ENCODE measurements at places on chromosomes 2 and 18.
A peak's percentile ranks its signal among the peaks of the same experiment; 100 is the strongest.

GRCh38 chr2:38788306-38788705, 10.3 kb downstream of the GEMIN6 start:
- no peak for DNase-seq

- DNase-seq = no peak
These were observed 5.2 kb downstream of the FHOD3 start for GRCh38 chr18:36302676-36303075.

DNA sequence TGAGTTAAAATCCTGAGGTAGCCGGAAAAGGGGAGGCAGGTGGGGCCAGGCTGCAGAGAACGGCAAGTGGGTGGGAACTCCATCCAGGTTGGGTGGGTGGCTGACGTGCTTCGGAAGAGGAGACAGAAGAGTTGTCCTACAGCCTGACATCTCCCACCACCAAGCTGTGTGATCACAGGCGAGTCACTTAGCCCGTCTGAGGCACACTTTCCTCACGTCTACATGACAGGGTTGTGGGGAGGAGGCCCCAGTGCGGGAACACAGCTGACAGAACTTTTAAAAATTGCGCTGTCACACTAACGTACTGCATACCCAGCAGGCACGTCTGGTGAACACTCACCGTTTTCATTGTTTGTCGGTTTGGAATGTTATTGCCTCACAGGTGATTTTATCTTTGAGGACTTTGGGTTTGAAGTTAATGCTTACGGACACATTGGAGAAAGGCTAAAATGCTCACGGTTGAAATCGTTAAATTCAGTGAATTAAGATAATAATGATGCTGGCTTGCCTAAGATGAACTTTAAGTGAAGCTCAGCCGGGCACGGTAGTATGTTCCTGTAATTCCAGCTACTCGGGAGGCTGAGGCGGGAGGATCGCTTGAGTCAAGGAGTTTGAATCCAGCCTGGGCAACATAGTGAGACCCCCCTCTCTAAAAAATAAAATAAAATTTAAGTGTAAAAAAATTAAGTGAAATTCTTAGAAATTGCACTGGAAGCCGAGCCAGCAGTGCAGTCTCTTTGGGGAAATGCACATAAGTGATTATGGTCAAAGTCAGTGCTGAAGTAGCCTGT, 8.9 kb downstream of the EMILIN2 start:
- no peak for DNase-seq

- no peak for DNase-seq
These were observed 26.8 kb downstream of the SH3YL1 start for GRCh38 chr2:236993-237539.

GRCh38 chr18:3814816-3815215, 364.8 kb downstream of the TGIF1 start:
- no peak for DNase-seq

DNA sequence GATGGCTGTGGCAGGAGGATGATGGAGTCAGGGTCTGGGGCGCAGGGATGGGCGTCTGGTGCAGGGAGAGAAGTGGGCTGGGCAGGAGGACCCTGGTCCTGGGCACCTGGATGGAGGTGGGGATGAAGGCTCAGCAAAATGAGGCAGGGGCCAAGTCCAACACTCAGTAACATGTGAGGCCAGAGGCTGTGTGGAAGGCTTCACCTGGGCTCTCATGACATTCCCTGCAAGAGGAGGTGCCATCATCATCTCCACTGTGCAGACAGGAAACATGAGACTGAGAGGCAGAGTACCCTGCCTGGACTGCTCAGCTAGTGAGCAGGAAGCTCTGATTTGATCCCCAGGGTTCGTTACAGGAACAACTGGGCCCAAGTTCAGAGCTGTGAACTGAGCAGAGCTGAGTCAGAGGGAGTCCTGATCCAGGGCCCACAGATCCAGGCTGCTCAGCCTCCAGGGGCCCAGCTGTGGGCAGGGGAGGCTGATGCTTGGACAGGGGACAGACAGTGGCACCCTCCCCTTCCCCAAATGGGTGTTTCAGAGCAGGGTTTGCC, 36.9 kb downstream of the HJURP start:
- no peak for DNase-seq

DNA sequence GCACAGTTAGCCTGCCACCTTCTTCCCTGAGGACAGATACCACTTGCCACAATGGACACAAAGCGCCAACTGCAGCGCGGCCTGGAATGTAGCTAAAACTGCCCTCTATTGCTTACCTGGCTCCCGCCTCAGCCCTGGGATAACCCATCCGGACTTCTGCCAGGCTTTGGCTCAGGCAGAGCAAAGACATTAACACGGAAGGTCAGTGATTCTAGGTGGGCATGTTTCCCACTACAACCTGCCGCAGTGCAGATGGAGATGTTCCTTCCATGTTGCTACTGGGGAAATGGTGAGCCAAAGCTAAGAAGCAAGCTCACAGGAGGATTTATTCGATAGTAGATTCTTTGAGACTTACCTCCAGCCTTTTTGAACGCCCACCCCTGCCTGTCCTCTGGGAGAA, 74.8 kb downstream of the XDH start:
- no peak for DNase-seq

DNA sequence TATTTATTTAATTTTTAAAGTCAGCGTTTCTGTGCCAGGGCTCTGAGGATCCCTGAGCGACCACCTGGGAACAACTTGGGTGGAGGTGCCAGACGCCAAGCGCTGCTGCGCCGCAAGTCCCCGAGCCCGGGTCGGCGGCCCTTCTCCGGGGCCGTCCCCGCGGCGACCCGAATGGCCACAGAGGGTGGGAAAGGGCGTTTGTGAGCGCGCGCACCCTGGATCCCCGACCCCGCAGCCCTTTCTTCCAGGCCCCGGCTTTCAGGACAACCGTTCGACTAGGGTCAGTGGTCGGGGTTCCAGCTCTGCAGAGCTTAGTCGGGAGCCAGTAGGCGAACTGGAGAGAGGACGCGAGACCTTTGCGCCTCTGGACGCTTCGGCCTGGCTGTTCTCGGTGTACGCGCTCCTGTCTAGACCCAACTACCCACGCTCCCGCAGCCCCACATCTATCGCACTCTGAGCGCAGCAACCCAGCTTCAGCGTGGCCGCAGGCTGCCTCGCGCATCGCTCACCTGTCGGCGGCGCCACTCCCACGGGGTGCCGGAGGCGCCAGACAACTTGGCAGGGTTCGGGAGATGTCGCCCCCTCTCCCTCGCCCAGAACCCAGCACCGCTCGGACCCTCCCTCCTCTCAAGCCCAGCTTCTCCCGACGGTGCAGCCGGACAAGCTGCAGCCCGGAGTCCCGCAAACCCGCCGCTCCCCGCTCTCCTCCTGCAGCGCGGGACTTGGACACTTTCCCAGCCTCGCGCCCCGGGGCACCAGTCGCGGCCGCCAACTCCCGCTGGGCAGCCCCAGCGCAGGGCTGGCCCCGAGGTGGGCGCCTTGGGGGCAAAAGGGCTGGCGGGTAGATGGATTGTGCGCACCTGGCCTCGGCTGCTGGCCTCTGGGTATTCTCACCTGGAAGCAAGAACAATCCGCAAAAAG, 758 bp downstream of the LYPD1 start:
- DNase-seq = peak; percentile 14

- no peak for DNase-seq
These were observed 452.5 kb downstream of the ZNF804A start for GRCh38 chr2:185050804-185051203.

GRCh38 chr2:86520153-86520552, 43.1 kb downstream of the CHMP3 start:
- no peak for DNase-seq

DNA sequence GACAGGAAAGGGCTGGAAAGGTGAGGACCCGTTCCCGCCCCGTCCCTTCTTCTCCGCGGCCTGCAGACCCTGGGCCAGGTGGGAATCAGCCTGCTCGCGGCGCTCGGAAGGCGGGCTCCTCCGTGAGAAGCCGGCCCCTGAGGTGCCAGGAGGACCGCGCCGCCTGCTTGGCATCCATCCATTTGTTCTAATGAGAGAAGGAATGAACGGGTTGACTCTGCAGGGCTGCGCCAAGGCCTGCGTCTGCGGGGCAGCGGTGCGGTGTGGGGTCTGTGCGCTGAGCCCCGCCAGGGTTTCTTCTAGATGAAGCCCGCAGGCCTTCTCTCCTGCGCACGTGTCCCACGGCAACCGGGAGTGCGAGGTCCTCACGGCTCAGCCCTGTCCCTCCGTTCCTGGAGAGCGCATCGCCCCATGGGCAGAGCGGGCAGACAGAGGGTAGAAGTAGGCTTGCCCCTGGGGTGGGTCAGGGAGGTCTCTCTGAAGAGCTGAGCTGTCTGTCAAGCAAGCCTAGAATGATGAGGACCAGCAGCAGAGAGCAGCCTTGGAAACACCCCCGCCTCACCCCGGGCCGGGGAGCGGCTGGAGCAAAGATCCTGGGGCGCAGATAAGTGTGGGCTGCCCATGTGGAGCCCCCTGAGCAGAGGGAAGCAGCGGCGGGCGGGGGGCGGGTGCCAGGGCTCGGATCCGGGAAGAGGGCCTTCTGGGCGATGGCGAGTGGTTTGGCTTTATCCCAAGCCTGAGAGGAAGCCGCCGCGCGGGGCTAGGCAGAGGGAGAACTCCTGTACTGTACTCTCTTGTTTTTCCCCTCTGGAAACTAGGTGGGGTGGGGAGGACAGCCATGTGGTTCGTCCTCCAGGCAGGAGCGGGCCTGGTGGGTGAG, 27.9 kb upstream of the HS6ST1 start:
- DNase-seq = no peak

GRCh38 chr2:17544256-17544655, 3.8 kb downstream of the VSNL1 start:
- no peak for DNase-seq

- no peak for DNase-seq
These were observed 27.4 kb upstream of the ERCC3 start for GRCh38 chr2:127321303-127321702.

- no peak for DNase-seq
These were observed 48.1 kb downstream of the MAIP1 start for GRCh38 chr2:200003444-200003843.

DNA sequence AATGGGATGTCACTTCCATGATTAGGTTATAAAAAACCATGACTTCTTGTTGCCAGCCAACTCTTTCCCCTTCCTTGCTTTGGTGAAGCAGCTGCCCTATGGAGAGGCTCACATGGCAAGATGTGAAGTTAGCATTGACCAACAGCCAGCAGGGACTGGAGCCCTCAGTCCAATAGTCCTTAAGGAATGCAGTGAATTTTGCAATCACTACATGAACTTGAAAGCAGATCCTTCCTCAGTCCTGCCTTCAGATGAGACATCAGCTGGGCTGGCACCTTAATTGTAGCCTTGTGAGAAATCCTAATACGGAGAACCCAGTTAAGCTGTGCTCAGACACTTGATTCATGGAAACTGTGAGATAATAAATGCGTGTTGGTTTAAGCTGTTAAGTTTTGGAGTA, 61.8 kb downstream of the ATP8B1 start:
- no peak for DNase-seq

DNA sequence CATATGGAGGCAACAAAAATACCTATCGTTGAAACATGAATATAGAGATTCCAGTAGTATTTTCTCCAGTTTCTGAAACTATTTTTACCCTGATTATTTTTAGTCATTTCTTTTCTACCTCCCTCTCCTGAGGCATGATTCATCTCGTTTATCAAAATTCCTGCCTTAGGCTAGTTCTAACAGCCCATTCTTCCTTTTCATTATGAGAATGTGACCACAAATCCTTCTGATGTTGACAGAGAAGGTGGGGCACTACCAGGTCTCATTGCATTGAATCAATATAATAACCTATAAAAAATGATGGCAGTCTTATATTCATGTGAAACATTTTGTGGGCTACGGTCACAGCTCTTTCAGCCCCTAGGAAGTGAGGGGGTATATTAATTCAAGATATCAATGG, 406.5 kb upstream of the UBE2E3 start:
- DNase-seq = peak; percentile 15

DNA sequence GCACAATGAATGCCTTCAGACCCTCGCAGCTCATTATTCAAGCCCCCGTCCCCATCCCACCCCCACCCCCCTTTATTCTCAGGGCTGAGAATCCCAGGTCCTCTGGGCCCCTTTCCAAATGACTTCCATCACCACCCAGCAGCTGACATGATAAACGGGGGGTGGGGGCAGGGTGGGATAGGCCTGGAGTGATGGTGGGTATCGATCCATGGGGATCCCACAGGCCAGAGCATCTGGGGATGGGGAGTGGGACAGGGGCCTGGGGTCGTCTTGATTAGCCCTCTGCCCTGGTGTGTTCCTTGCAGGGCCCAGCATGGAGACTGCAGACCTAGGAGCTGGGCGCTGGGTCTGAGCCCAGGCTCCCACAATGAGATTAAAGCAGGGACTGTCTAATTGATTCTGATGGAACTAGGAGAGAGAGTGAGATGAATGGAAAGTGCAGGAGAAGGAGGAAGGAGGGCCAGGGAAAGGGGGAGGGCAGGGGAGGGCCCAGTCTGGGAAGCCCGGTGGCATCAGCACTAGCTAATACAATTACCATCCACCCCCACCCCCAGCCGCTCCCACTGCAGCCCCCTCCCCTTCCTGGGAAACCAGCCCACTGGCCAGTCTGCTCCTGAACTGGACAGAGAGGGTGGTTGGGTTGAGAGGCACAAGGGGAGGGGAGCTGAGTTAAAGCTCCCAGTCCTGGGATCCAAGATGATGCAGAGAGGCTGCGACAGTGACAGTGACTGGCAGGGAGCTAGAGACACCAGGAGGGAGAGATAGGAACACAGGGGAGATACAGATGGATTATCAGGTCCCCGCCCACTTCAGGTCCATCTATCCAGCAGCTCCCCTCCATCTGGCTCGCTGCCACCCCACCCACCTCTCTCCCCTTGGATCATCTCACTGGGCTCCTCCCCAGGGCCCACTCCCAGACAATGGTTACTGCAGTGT, 13.1 kb upstream of the TNS1 start:
- no peak for DNase-seq

DNA sequence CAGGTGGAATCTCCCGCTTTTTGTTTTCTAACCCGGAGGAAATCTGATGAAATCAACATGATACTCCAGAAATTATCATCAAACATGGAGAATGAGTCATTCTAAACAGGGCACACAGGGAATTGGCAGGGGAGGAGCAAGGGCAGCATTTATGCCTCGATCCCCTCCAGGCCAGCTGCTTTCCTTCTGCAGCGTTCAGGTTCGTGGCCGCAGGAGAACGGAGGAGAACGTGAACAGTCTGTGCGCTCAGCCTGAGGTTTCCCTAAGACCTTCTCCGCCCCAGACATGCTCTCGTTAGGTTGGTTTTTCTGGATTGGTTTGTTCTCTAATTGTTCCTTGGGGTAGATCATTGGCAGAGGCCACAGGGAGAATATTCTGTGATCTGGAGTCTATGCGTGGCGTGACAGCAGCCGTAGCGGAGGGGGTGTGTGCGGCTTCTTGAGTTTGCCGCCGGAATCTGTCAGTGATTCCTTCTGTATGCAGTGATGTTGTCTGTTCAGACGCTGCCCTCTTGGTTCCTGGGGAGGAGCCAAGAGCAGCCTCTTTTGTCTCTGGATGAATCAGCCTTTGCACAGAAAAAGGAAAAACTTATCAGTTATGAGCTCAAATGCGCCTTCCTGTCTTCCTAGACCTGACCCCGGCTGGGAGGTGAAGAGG, 75.9 kb downstream of the SH3BP4 start:
- no peak for DNase-seq

Measured in HTR-8/SVneo (cell line).